Inflammatory macrophage treated with lipopolysaccharide for 4 hours (primary cell): ENCODE measurements at places on chromosomes 16 and 17.

GRCh38 chr16:67170949-67171649, 761 bp downstream of the NOL3 start:
- peak; percentile 23 for DNase-seq

DNA sequence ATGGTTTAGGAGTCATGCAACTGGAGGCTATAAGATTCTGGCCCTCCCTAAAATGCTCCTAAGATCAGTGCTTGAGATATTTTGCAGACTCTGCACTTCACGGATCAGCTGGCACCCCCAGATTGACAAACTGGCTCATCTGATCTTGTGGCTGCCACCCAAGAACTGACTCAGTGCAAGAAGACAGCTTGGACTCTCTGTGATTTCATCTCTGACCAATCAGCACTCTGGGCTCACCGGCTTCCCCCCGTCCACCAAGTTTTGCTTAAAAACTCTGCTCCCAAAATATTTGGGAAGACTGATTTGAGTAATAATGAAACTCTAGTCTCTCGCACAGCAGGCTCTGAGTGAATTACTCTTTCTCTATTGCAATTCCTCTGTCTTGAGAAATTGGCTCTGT, 26.3 kb upstream of the CCL2 start:
- DNase-seq: peak; percentile 87

- DNase-seq: no peak
Measured at GRCh38 chr16:2199621-2200139, 3.3 kb upstream of the CASKIN1 start.

DNA sequence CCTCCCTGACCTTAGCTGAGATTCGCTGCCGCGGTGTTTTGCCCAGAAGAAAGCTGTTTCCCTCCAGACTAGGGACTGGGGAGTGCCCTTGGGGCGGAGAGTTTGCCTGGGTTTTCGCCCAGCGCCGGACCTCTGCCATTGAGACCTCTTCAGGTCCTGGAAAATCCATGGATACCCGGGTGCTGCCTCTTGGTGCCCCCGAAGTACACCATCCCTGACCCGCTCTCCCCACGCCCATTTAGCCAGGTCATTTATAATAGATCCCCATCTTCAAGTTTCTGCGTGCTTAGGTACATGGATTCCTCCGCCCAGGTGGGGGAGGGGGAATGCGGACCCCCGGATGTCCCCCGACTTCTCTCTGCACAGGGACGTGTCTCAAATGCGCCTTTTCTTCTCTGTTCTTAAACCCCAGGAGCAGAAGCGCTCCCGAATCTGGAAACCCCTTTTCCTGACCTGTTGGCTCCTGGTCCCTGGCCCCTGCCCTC, 15.0 kb upstream of the CBX8 start:
- no peak for DNase-seq

- peak; percentile 12 for DNase-seq
Measured at GRCh38 chr17:10754109-10754508, 24.3 kb upstream of the TMEM220 start.

GRCh38 chr16:9840761-9841665, 341.2 kb downstream of the GRIN2A start:
- no peak for DNase-seq

GRCh38 chr17:862582-862981, 80.4 kb downstream of the MRM3 start:
- DNase-seq: no peak

GRCh38 chr17:73658821-73659515, 14.7 kb upstream of the SDK2 start:
- no peak for DNase-seq

- no peak for DNase-seq
Measured at GRCh38 chr17:39139561-39139960, 11.9 kb downstream of the PLXDC1 start.

GRCh38 chr17:50027172-50027880, 28.6 kb upstream of the ITGA3 start:
- DNase-seq: peak; percentile 71

DNA sequence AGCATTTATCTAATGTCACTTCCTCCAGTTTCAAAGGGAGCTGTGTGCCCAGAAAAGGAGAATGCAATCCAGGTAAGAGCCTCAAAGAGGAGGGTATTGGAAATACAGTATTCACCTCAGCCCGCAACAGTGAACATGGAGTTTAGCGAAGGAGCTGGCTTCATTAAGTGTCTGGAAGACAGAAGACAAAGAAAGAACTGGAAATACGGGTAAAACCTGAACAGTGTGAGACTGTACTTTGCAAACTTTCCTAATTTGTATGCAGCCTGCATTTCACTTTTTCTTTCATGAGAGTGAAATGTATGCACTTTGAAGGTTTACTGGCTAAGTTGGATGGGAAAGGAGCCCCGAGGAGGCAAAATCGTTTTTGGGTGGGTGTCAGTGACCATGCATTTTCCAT, 478.4 kb downstream of the HS3ST3B1 start:
- DNase-seq: no peak

GRCh38 chr16:65070831-65071432, 50.9 kb downstream of the CDH11 start:
- no peak for DNase-seq

- no peak for DNase-seq
Measured at GRCh38 chr16:53753431-53753830, 49.5 kb downstream of the FTO start.

DNA sequence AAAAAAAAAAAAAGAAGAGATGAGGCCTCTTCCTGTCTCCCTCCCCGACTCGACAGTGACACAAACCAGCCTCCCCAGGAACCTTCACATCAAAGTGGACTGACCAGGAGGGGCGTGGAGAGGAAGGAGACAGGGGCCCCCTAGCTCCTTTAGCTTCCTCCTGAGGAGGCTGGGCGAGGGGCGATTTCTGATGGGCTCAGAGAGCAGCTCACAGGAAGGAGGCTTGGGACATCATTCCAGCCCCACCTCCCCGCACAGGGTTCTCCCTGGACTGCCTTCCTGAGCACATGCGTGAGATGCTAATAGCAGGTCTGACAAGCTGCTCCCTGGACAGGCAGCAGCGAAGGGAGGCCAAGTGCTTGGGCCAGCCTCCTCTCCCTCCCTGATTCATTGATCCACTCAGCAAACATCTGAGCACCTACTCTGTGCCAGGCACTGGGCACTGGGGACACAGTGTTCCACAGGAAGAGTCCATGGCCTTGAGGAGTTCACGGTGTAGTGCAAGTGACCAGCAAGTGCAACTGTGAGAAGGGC, 14.4 kb upstream of the DOK4 start:
- DNase-seq: no peak

DNA sequence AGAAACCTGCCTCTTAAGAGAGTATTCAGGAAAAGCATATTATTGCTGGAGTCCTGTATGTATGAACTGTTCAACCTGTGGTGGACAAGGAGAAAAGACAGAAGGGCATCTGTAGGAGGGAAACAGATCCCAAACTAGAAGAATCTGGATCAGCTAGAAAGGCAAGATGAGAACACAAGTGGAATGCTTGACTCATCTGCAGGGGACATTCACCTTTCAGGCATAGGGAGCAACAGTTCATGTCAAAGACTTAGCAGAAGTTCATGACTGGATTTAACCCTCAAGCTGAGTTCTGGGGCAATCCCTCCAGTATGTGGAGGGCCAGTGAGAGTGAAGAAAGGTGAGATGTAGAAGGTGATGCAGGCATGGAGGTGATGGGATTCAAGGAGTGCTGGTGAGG, 135.9 kb upstream of the DYNLRB2 start:
- DNase-seq: no peak

DNA sequence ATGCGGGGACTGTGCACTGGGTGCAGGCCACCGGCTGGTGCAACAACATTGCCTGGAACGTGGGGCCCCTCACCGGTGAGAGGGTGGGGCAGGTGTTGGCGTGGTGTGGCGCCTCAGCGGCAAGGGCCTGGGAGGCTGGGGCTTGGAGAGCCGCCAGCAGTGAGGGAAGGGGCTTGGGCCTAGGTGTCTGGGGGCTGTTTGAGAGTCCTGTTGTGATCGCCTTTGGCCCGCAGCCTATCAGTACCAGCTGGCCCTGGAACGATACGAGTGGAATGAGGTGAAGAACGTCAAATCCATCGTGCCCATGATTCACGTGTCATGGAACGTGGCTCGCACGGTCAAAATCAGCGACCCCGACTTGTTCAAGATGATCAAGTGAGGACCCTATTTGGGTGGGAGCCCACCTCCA, 2.6 kb upstream of the TMEM88 start:
- no peak for DNase-seq

GRCh38 chr16:35750701-35751104, 2291.3 kb downstream of the TP53TG3F start:
- DNase-seq: no peak

DNA sequence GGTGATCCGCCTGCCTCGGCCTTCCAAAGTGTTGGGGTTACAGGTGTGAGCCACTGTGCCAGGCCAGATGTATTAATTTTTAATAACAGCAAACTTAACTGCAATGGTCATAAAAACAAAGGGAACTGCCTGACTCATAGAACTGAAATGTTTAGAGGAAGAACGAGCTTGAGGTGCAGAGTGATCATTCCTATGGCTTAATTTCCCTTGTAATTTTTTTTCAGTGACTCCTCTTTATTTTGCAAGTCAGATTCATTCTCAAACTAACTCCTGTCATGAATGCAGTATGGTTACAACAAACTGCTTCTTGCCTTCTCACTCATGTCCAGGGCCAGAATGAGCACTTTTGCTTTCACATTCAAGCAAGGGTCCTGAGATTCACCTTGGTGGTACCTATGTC, 231.3 kb downstream of the HAPSTR1 start:
- DNase-seq: no peak

DNA sequence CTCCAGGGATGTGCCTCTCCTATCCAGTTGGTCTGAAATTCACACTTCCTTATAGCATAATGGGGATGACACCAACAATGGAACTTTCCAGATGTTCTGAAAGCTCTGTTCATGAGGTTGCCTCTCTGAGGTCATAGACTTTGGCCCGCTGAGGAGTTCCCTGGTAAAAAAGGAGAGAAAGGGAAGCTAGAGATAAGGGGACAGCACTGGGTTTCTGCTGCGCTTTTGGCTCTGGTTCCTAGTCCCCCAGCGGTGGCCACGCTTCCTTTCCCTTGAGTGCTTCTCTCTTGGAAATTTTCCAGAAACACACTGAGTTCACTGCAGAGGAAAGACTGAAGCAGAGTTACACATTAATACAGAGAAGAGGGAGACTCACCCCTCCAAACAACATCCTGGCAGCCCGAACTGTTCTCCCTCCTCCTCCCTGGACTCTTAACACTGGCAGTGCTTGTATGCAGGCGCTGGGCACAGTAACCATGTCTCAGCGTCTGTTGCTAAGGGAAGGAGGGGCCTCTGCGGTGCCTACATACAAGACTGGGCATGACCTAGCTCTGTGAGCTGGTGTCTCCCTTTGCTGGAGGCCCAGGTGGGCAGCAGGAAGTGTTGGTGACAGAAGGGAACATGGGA, at the start of gene DNAH3:
Gene DNAH3, minus strand, starts transcription at position 472 of the 627 bp plus-strand sequence. CDS start 527 bp downstream, outside the sequence.
- peak; percentile 42 for DNase-seq

DNA sequence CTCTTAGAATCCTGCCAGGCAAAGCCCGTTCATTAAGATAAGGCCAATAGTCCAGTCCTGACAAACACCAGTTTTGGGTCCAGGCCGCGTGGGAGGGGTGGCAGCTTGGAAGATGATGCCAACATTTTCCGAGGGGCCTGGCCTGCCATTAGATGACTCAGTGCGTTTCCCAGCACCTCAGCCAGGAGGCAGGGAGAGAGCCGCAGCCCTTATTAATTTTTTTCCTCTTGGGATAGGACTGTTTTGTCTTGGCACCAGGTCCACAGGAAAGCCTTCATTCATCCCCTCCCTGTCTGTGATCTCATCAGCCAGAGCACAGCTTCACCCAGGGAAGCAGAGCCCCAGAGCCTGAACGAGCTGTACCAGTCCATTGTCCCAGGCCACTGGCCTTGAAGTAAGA, 4.7 kb upstream of the NDEL1 start:
- DNase-seq: no peak

GRCh38 chr17:40190197-40191021, 13.1 kb downstream of the RAPGEFL1 start:
- no peak for DNase-seq

DNA sequence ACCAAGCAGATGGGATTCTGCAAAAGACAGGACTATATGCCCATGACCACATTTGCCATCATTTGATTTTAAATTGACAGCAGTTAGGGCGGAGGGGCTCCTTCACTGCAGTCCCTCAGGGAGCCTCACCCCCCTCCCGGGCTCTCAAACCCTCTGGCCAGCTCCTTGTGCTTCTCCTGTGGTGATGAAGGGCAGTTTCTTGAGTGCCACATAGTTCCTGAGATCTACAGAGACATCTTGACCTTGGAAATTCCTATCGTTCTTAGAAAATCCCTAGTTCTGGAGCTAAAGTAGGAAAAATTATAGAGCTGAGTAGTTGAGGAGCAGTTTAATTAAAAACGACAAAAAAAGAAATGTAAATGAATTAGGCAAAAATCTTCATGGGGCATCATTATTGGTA, 231.5 kb downstream of the CCDC182 start:
- no peak for DNase-seq

GRCh38 chr16:69036399-69037091, 68.9 kb upstream of the HAS3 start:
- no peak for DNase-seq

GRCh38 chr16:57276596-57276995, 7.9 kb downstream of the PLLP start:
- peak; percentile 84 for DNase-seq

DNA sequence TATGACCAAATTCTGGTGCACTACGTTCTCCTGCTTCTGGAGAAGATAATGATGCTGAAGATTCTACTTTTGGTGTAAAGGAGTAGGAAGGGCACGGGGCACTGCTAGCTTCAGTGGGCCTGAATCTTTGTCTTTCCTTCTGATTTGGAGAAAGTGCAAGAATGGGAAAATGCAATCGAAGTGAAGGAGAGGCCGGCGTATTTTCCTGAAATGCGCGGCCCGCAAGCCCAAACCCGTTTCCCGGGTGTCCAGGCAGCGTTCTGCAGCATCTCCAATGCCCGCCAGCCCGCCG, 372 bp upstream of the NDE1 start:
- DNase-seq: no peak

DNA sequence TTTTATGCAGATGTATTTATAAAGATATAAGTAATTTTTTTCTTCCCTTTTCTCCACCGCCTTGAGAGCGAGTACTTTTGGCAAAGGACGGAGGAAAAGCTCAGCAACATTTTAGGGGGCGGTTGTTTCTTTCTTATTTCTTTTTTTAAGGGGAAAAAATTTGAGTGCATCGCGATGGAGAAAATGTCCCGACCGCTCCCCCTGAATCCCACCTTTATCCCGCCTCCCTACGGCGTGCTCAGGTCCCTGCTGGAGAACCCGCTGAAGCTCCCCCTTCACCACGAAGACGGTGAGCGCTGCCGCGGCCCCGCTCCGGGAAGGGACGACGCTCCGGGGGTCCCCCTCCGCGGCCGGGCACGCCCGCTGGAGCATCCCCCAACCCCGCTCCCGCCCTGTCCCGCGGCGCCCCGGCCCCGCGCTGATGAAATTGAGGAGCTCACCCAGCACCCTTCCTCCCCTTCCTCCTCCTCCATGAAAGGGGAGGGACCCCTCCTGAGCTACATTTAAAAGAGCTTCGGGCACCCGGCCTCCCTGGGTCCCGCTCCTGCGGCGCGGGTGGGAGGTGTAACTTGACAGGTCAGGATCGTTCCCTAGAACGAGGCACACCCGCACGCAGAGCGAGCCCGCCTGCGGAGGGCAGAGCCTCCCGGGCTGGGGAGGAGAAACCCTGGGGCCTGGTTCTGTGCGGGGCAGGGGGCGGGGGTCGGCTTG, 706 bp downstream of the HLF start:
- no peak for DNase-seq
